ENCODE measurements at places on chromosomes 4 and X.

DNA sequence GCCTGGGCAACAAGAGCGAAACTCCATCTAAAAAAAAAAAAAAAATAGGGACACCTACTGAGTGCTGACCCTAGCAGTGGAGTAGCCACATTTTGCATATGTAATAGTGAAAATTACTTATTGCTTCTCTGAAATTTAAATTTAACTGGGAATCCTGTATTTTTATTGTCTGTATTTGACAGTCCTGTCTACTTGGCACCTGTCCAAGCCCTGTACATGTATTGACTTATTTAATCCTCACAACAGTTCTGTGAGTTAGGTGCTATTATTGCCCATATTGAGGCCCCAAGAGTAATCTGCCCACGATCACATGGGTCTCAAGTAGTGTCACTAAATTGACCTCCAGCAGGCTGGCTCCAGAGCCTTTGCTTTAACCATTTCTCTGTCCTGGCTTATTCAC is 81.6 kb downstream of the WDR19 start:
- no peak for DNase-seq

DNA sequence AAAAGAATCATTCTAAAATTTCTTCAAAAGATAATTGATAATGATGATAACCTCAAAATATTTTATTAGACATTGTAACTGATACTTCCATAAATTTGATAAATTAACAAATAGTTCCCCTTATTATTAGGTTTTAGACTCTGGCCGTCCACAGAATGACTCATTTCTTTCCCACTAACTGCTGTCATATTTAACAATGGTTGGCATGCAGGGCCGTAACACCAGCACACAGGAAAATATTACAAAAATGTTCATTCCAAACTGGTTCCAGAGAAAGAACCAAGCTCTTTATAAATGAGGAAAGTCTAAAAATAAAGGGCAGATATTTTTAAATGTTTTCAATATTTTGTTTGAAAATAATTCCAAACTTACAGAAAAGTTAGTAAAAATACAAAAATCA is 28.2 kb downstream of the WDFY3 start:
- DNase-seq = no peak

DNA sequence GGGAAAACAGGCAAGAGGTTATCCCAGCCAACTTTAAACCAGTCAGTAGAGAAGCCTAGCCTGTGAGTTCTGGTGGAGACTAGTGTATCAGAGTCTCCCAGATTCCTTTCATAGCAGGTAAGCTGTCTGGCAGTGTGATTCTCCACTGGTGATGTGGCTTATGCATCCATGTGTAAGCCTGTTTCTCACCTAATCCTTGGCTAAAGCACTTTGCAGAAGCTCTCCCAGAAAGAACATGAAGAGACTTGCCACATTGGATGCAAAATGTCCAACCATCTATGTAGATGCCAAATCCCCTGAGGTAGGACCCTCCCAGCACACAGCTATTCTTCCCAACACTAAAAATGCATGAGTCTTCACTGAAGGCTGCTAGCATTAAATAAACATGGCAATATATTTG is 111.7 kb downstream of the CHRNA9 start:
- no peak for DNase-seq

GRCh38 chr4:41257257-41257901 is 651 bp downstream of the UCHL1 start:
- no peak for DNase-seq

DNA sequence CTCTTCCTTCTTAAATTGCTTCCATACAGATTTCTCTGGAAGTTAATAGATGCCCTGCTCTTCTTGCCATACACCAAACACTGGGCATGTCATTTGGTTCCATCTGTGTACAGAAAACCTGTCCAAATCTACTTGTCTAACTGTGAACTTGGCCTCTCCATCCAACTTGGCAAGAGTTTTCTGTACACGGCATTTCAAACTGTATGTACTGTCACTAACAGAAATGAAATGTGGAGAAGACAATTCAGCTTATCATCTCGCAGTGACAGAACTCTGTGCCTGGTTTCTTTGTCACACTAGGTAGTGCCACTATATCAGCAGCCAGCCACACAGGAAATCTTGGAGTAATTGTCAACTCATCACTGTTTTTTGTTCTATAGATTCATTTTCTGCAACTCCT is 58.2 kb downstream of the CXXC4 start:
- DNase-seq = no peak

DNA sequence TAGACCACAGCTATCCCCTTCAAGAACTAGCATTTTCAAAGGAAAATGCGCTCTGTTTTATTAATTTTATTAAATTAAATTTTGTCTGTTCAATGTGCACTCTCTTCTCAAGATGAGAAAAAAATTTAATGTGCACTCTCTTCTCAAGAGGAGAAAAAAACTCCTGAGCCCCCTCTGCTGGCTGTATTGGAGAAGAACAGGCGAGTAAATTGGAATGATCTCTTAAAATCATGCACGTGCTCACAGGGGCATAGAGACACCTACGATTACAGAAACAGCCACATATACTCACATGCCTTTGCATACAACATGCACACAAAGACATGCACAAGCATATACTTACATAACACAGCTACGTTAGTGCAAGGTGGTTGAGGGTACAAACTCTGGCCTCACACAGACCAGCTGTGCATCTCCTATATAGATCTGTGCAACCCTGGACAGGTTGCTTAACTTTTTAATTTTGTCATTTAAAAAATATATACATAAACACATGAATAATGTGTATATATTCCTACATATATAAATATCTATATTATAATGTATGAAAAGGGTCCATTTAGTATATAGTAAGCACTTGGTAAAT is 176.2 kb upstream of the CXorf66 start:
- DNase-seq = peak; percentile 49
